Kidney glomerular epithelial cell (primary cell): ENCODE measurements at places on chromosomes 6 and 20.

DNA sequence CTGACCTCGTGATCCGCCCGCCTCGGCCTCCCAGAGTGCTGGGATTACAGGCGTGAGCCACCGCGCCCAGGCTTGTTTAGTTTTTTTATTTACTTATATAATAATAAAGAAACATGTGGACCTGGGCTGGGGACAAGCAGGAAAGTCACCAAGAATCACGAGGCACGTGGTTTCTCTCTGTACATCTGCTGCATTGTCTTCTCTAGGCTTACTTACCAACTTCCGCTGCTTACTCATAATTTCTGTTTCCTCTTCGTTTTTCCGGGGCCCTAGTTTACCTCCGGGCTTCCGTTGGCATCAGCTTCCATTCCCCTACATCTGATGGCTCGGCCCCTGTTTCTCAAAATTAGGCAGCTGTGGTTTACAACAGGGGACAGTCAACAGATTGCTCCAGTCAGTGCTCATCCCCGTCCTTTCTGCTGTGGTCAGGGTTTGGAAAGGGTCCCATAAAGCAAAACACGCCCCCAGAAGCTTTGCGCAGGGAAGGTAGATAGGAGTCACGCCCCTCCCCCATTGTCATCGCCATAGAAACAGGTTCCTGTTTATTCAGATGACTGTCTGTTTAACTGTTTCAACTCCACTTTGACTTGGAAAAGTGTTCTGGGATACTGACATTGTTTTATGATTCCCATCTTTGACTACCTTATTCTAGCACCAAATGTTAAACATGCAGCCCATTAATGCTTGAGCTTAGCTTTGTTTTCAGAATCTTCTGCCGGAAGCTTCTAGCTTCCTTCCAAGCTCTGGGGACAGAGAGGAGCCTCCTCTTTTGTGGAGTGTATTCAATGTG is 31.9 kb upstream of the TXLNB start:
- peak; percentile 25 for DNase-seq

GRCh38 chr6:153123801-153124200 is 7.3 kb downstream of the RGS17 start:
- DNase-seq = no peak

DNA sequence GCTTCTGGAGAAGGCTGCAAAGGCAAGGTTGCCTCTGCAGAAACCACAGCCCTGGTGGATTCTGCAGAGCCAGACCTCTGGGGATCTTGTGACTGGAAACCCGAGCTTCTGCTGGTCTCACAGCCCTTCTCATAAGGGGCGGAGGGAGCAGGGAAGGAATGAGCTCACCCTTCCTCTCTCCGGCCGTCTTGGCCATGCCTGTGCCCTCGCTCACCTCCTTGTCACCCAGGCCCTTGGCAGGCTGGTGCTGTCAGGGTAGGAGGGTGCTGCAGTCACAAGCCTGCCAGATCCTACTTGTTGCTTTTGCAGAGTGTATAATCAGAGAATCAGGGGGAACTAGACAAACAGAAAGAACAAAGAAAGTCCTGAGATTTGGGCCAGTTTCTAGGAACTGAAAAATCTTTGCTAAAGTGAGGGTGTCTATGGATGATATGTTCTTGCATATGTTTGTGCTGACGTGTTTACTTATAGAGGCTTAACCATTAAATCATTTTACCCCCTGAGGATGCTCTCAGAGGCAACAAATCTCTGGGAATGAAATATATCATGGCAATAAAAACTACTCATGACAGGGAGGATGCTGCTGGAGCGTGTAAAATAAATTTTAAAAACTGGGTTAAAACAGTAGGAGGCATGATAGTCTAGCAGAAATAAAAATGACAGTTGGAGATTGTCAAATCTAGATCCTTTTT is 244.9 kb upstream of the SOX4 start:
- peak; percentile 81 for DNase-seq

DNA sequence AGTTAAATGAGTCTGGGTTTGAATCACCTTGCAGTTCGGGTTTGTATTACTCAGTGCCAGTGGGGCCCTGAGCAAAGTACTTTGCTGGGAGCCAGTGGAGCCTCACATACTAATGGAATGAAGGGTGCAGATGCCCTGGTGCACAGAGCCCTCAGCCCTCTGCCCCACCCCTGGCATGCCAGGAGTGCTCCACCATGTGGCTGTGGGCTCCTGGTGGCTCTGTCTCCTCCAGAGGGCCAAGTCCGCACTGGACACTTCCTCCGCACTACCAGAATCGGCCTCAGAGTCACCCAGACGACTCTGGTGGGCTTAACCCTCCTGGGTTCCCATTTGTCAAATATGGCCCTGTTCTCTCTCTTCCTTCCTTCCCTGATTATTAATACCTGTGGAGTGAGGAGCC is 94.0 kb downstream of the STK35 start:
- no peak for DNase-seq

DNA sequence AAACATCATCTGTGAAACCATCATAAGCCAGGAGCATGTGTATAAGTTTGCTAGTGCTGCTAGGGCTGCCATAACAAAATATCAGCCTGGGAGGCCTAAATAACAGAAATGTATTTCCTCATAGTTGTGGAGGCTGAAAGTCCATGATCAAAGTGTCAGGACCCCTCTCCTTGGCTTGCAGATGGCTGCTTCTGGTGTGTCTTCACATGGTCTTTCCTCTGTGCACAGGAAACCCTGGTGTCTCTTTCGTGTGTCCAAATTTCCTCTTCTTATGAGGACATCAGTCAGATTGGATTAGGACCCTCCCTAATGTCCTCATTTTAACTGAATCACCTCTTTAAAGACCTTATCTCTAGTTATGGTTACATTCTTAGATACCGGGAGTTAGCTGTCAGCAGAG is 6.2 kb upstream of the CITED2 start:
- DNase-seq = no peak

- no peak for DNase-seq
These were observed 36.5 kb downstream of the NOX3 start for GRCh38 chr6:155419161-155419560.

GRCh38 chr6:159023893-159024292 is 20.9 kb downstream of the TAGAP start:
- DNase-seq = no peak

DNA sequence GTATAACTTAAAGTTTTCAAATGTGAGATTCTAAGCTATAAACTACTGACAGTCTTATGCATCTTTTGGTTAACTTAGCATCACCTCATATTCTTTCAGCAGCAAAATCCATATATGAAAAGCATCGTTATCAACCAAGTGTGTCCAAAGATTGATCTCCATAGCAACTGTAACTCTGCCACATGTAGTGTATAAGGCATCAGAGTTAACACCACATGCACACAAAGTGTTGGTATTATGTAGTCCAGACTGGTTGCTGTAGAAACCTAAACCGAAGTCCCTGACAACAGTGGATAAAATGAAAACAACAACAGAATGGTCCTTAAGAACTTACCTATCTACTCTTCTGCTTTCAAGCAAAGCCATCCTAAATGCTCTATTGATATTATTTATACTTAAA is 39.6 kb downstream of the PDSS2 start:
- no peak for DNase-seq

- DNase-seq = no peak
These were observed 64.4 kb upstream of the TMEM170B start for GRCh38 chr6:11473008-11473740.

GRCh38 chr6:40822619-40823018 is 216.4 kb downstream of the UNC5CL start:
- DNase-seq = no peak

DNA sequence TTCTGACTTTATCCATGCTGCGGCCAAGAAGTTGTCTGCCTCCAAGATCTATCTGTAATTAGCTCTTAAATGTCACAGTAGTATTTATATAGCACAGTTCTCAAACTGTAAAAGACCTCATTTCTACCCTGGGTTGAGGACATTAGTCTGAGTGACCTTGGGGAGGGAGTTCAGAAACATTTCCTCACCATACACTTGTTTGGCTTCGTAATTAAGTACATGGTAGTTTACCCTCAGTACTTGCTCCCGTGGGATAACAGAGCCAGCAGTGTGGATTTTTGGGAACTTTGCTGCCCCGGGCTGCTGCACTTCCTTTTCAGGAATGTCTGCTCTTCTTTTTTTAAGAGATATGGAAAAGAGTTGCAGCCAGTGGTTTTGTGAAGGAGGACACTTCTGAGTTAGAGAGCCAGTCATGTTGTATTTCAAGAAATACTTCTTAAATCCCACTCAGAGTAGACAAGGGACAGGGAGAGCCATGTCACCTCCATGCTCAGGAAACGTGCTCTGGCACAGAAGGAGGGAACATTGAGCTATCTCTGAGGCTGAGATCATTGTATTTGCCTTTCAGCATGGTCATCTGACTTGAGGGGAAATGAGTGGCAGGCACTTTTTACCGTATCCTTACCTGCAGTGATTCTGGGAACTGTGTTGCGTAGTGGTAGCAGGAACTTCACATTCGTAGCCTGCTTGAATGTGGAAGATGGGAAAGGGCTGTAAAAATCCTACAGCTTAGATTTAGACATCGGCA is 33.6 kb downstream of the RPRD1B start:
- DNase-seq = no peak

DNA sequence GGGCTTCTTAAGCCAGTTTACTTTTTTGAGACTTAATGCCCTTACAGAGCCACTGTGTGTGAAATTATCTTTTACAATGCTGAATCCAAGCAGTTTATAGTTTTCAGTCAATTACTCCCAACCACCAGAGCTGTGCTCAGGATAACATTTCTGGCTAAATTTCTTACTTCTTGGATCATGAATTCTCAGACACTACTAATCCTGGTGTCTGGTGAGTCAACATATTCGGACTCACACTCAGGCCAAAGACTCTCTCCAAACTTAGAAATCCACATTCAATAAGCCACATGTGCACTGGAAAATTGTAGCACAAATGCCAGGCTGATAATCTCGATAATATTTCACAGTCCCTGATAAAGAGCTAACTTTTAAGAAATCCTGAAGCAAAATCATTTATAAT is 49.0 kb downstream of the PTPRT start:
- no peak for DNase-seq

DNA sequence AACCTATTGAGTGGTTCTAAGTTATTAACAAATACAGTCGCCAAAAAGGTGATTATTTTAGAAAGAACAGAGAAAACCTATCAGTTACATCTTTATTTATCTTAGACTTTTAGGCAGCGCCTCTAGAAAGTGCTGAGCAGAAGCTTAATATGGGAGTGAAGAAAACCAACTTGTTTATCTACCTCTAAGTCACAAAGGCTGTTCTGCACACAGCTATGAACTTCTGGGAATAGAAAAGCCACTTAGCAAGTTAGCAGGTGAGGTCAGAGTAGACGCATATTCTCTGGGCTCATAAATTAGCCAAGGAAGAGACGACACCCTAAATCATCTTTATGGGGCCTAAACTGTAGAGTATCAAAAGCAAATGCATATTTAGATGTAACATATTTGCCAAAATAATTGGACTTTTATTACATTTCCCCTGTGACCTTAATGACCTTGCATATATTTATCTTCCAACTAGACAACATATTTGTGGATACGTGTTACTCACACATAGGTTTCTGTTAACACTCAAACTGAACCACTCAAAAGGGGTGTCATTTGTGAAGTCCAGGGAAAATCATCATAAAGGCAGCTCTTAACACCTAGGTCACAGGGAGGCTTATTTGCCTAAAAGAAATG is 267.1 kb downstream of the ADGB start:
- no peak for DNase-seq

- no peak for DNase-seq
These were observed 156.5 kb downstream of the BTBD3 start for GRCh38 chr20:12074111-12074655.

DNA sequence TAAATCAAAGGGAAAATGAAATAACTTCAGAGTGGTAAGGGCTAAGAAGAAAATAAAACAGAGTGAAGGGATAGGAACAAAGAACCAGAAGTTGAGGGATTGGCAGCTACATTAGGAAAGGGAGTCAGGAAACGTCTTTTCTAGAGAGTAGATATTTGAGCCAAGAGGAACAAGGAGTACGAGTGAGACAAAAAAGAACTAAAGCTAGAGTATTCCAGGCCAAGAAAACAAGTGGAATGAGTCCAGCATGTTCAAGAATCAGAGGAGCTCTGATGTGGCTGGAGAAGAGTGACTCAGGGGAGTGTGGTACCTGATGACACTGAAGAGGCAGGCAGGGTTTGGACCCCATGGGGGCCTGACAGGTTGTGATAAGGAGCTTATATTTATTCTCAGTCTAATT is 66.3 kb downstream of the CEP162 start:
- no peak for DNase-seq

DNA sequence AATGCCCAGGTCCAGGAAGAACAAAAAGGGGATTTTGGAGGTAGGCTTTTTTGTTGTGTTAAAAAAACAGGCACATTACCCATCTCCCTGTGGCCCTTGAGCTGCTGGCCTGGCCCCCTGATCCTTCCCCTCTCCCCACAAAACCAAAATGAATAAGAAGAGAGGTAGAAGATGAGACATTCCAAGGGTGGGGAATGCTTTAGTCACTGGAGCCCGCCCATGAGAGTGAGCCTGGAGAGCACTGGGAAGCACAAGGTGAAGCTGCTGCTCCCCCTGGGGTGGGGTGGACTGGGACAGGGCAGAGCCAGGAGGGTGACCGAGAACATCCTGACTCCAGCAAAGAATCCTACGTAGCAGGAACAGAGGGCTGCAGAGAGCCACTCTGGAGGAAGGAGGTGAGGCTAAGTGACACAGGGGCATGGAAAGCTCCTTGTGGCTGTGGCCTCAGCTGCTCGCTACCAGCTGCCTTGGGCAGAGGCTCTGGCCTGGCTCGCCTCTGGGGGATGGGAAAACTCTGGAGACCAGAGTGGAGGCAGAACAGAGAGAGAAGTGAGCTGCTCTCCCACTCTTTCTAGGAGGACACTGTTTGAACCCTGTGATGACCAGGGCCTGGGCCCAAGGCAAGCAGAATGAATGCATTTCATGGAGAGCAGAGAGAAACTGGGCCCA is 48.3 kb downstream of the AKAP7 start:
- DNase-seq = no peak

GRCh38 chr6:157019733-157020132 is 242.6 kb downstream of the ARID1B start:
- DNase-seq = no peak
